ENCODE measurements at places on chromosomes 3 and 15.
A peak's percentile ranks its signal among the peaks of the same experiment; 100 is the strongest.

DNA sequence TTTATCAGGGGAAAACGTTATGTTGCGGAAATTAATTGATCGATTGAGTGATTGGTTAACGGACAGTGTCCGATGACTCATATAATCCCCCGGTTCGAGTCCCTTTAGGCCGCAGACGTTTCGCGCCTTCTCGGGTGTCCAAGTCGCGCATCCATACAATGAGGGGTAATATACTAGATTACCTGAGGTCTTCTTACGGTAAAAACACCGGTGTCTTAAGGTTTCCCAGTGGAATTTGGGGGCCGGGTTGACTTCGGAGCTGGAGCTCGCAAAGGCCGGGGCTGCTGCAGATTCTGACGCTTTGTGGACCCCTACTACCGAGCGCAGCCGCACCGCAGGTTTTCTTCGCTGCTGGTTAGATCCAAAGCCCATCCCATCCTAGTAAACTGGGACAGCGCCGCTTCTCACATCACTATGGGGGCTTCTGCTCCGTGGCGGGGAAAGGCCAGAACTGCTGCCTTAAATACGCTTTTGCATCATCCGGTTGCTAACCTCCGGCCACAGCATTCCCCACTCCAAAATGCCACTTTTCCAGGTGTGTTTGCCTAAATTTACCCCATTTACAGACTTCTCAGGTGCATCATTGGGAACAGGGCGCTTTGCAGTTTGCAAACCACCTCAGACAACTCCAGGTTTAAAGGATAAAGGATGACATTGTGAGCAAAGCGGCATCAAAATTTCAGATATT is 858 bp upstream of the SACM1L start:
- DNase-seq, result peak; percentile 31

DNA sequence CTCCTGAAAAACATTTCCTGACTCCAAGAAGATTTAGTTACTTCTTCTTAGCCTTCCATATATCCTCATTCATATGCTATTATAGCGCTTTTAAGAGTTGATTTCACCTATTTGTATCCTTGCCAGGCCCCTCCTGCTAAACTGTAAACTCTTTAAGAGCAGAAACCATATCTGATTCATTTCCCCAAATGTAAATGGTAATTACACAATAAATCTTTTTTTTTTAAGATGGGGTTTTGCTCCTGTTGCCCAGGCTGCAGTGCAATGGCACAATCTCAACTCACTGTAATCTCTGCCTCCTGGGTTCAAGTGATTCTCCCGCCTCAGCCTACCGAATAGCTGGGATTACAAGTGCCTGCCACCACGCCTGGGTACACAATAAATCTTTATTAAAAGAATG is 4.5 kb downstream of the DLEC1 start:
- DNase-seq, result no peak

DNA sequence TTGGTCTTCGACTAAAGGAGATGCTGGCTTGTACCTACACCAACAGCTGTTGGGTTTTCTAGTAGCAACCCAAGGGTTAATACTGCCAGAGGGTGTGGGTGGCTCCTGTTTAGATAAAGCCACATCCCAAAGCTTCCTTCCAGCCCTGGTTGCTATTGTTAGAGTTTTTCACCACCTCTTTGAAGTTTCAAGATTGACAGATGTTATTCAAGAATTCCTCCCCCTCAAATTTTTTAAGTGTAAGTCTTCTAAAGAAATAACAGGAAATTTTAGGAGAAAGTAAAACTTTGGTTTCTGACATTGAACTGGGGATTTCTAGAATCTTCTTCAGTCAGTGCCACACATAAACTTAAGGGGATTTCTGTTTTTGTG is 60.9 kb downstream of the TGFBR2 start:
- DNase-seq, result no peak

DNA sequence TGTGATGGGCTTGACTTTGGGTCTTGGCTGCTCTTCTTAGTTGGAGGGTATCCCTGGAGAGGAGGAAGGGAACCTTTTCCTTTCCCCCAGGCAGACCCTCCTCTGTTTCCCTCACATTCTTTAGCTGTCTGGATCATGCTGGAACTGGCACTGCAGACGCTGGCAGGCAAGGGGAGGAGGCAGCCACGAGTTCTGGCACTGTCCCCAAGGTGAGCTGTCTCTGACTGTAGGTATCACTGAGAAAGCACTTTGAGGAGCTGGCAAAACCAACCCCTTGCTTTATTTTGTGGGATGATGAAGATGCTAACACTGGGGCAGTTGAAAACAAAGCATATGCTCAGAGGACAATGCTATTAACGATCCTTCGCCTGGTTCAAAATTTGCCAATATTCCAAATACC is 175.0 kb downstream of the SOX2 start:
- no peak for DNase-seq

GRCh38 chr3:77038468-77038929 is 1.4 kb upstream of the ROBO2 start:
- DNase-seq, result peak; percentile 77

DNA sequence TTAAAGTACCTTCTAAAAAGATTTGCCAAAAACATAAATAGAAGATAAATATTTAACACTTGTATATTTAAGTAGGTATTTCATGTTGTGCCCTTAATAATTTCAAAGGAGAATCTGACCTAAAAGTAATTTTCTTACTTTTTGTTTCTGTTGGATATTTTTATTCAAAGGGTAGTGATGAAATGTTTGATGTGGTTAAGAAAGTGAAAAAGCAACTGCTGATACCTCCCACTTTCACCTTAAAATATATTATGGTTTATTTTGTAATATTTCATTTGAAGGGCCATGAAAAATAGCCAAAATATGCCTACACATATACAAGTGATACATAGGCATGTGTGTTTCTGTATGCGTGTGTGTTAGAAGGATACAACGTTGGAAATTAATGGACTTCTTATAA is 5.8 kb upstream of the SLITRK3 start:
- DNase-seq, result no peak

GRCh38 chr3:188370081-188370830 is 216.3 kb downstream of the LPP start:
- DNase-seq, result no peak

- DNase-seq, result no peak
These were observed 11.1 kb downstream of the HCLS1 start for GRCh38 chr3:121649645-121650044.

- no peak for DNase-seq
These were observed 118.6 kb upstream of the PRR20G start for GRCh38 chr3:127406309-127407025.

All from DMS79 treated with DMSO at 0.1 percent for 48 hours (cell line).